ENCODE measurements at places on chromosomes 12 and 14.

DNA sequence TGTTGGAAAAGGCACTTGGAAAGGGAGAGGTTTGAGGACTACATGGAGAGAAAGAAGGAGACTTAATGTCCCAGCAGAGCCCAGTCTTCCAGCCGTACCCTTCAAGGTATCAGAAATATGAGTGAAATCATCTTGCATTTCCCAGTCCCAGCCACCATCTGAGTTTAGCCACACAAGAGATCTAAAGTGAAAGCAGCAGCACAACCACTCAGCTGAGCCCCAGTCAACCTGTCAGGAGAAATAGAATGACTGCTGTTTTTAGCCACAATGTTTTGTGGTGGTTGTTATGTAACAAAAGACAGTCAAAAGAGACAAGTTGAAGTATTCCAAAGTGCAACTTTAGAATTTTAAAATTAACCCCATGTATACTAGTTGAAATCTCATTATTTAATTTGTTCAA lies 28.0 kb downstream of the DERA start:
- DNase-seq: no peak

- peak; percentile 49 for DNase-seq
Measured at GRCh38 chr12:104578453-104578852, 121.7 kb downstream of the CHST11 start.

DNA sequence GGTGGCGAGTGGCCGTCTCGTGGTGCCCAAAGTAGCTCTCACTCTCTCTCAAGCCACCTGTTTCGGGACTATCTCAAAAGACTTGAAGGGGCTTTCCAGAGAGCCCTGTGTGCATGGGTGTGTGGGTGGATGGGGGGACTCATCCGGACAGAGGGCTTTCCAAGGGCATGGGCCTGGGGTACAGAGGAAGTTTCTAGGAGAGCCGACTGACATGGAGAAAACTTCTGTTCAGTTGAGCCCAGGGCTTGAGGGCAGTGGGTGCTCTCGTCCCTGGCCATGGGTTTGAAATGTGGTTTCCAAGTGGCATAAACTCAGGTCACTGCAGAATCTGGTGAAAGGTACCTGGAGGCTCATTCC lies 47.4 kb upstream of the MEG3 start:
- no peak for DNase-seq

- DNase-seq: no peak
Measured at GRCh38 chr12:23767834-23768233, 181.6 kb downstream of the SOX5 start.

GRCh38 chr12:11838403-11838802 lies 188.9 kb downstream of the ETV6 start:
- no peak for DNase-seq

DNA sequence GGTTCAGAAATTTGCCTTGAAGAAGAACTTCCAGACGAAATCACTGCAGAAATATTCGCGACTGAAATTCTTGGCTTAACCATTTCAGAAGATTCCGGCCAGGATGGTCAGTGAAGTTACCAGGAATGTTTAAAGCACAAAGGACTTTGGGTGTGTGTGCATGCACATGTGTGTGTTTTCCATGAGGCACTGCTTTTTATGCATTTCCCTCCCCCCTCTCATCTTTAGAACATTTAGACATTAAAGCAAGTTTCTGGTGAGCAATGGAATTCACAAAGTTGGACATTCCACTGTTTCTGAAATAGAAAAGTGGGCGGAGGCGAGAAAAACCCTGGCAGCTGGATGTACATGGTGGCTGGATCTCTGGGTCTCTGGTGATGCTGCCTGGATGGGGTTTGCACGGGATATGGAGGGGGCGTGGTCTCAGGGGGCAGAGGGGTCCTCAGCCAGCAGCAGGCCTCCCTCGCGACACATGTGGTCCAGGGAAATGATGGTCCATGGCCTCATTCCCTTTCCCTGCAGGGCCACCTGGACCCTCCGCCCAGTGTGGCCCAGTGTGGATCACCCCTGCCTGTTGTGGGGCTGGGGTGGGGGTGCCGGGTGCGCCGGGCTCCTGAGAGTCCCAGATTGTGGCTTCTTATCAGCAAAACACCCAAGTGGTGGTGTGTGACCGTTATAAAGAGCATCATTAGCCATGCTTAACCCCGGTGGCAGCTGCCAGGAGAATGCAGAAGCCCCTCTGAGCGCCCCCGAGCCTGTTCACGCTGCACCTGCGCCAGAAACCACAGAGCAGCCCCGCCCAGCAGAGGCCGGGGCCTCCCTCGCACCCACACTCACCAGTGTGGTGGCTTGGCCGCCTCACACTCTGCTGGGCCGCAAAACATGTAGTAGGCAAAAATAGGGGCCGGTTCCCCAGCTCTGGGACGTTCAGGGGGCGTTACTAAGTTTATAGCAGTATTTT lies 17.8 kb upstream of the BCL7A start:
- DNase-seq: peak; percentile 67

- peak; percentile 73 for DNase-seq
Measured at GRCh38 chr12:105507311-105508038, 177.0 kb downstream of the C12orf75 start.

GRCh38 chr14:69349091-69349777 lies 48.9 kb downstream of the ERH start:
- no peak for DNase-seq

Data from fibroblast of skin of left biceps (primary cell).